ENCODE measurements at places on chromosomes 6 and 20.

GRCh38 chr6:50681213-50681824 lies 32.0 kb upstream of the TFAP2D start:
- DNase-seq = no peak

GRCh38 chr6:112214739-112215269 lies 39.6 kb downstream of the LAMA4 start:
- no peak for DNase-seq

DNA sequence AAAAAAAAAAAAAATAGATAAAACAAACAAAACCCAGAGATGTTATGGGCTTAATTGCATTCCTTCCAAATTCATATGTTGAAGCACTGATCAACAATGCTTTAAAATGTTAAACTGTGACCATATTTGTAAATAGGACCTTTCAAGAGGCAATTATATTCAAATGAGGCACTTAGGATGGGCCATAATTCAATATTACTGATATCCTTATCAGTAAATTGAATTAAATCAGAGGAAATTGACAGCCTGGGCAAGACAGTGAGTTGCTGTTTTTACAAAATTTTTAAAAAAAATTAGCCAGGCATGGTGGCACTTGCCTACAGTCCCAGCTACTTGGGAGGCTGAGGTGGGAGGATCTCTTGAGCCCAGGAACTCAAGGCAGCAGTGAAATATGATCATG lies 364.1 kb downstream of the GJA1 start:
- no peak for DNase-seq

DNA sequence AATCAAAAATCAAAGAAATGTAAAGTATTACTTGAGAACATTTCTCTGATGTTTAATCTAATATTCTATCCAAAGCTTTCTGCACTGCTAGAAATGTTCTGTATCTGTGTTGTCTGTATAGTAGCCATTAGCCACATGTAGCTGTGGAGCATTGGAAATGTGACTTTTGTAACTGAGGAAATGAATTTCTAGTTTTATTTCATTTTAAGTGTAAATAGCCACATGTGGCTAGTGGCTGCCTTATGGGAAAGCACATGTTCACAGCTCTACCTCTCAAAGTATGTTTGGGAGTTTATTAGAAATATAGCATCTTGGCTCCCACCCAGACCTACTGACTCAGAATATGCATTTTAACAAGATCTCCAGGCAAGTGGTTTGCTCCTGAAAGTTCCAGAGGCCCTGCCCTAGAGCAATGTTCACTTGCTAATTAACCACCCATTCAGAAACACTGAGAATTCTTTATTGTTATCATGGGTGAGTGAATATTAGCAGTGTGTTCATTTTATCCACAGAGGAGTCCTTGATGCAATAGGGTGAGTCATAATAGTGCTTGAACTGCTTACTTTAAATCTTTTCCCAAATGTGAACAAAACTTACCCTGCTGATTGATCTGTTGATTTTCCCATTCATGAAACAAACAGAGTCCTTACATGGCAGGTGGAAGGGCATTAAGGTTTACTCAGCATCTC lies 282.7 kb downstream of the PLCB1 start:
- DNase-seq = peak; percentile 45

- DNase-seq = no peak
Measured at GRCh38 chr20:63854069-63854765, 7.1 kb upstream of the ABHD16B start.

DNA sequence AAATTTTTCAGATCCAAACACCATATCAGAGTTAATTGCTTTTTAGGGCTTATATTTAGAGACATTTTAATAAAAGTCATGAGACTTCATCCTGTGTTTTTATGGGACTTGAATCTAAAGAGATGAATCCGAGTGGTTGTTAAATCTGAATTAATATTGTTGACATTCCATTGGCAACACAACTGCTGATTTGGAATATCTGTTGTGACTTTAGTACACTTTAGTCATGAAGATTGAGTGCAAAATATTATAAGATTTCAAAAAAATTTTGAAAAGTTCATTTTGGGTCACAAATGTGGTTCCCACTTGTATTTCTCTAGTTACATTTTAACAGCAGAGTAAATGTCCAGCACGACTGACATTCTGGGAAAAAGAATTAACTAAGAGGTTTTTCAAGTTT lies 442.7 kb upstream of the HSF2 start:
- no peak for DNase-seq

DNA sequence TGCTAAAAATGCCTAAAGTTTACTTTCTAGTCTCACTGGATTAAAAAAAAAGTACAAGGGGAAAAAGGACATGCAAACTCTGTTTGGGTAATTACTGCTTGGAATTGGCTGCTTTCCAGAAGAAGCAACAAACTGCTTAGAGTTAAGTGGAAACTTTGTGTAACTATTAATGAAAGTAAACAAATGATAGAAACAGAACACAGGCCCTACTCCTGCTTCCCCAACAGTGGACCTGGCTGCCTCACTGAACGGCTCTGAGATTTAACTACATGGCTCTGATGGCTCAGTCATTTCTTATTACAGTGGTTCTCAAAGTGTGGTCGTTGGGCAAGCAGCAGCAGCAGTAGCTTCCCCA lies 108.5 kb downstream of the MAN1A1 start:
- peak; percentile 18 for DNase-seq

DNA sequence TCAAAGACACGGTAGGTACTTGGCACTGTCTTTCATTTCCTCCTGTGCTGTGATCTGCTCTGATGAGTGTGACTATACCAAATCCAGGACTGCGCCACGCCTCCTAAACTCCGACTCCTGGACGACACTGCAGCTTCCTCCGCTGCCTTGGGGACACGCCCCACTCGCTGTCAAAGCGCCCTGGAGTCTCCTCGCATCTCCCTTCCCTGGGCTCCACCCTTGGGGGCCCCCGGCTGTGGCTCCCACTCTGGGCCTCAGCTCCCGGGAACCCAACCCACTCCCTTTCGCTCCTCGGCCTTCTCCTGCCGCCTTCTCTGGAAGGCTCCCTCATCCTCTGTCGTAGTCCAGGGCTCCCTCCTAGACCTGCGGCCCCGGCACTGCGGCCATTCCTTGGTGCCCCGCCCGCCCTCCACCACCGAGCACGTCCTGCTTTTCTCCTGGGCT lies 61.2 kb downstream of the RSPH3 start:
- DNase-seq = no peak

DNA sequence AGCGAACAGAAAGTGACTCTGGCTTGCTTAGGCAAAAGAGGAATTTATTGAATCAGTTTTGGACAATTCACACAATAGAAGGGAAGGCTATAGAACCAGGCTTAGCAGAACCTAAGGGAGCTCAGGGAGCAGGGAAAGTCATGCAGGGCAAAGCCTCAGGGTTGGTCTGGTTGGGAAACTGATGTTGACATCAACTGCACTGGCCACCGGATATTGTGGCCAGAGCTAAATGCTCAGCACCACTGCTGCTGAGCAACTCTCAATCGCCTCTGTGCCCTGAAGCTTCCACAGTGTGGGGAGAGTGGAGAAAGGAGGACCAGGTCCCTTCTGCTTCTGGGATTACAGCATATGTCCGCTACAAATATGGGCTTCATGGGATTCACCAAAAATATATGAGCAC lies 93.3 kb upstream of the GCM1 start:
- no peak for DNase-seq

GRCh38 chr6:135522965-135523692 lies 25.6 kb upstream of the AHI1 start:
- DNase-seq = no peak

GRCh38 chr20:52922436-52922835 lies 49.7 kb upstream of the TSHZ2 start:
- DNase-seq = no peak

DNA sequence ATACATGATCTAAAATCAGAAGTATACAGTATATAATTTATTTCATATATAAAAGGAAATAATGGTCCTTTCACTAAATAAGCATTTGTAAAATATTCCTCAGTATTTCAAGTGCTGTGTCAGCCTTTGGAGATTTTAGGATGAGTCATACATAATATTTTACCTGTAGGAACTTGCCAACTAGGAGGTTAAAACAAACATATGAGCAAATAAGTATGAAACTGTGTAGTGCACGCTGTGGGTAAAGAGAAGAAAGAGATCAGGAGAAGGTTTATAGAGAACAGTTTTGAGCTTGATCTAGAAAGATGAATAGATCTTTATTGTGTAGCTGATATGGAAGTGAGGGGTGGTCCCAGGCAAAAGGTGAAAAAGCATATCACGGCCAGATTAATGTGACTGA lies 169.9 kb upstream of the RNF217 start:
- no peak for DNase-seq

- no peak for DNase-seq
Measured at GRCh38 chr6:138211048-138211581, 7.2 kb downstream of the PBOV1 start.

DNA sequence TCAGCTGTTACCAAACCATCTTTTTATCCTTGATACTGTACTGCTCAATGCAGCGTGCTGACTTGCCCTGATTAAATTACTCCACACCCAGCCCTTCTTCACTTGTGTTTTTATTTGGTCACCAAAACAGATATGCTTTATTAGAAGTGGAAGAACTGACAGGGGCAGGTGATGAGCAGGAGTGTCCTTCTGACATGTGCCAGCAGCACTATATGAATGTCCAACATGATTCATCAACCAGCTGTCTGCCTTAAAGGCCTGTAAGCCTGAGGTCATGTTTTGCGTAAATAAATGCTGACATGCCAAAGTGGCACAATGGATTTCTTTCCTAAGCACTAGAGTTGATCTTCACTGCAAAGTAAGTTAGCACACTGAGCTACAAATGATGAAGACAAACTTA lies 15.4 kb downstream of the POPDC3 start:
- DNase-seq = no peak

- DNase-seq = no peak
Measured at GRCh38 chr6:48186746-48187145, 75.7 kb upstream of the PTCHD4 start.

DNA sequence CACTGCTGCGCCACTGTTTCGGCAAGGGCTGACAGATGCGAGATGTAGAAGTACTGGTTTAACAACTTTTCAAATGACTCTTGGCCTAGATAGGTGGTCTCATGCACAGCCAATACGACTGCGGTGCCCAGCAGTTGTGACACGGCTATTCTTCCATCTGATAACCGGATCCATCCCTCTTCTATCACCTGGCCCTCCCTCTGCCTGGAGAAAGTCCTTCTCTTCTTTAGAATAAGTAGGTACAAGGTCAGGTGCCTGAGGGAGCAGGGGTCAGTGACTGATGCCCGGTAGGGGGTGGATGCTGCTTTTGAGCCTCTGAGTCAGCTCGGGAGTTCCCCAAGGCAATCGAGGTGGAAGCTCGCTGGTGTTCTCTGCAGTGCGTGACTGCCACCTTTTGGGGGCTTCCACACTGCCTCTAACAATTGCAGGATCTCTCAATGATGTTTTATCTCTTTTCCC lies 166.8 kb upstream of the GRIK2 start:
- peak; percentile 1 for DNase-seq

- DNase-seq = no peak
Measured at GRCh38 chr6:53481323-53481722, 63.6 kb downstream of the GCLC start.

DNA sequence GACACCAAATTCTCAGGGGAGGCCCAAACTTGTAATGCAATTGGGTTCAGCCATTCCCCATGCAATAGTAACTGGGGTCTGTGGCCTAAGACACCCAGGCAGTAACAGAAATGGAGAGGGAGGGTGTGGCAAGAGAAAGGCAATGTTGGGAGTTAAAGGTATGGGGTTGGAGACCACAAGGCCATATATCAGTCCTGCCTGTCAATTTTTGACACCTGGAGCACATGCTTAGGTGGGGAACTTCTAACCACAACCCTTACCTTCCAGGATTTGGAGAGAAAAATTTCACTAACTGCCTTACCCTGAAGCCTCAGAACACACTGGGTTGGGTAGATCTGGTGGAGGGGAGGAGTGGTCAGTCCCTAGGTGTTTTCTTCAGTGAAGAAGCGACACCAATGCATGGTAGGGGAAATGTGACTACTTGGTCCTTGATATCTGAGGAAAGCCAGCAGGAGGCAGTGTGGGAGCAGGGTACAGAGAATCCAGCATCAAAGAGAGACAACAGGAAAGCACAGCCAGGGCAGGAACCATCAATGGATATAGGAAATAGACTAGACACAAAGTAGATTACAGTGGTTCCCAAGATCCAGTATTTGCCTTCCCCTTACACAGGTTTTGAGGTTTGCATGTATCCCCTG lies 6.8 kb upstream of the USP49 start:
- DNase-seq = no peak

DNA sequence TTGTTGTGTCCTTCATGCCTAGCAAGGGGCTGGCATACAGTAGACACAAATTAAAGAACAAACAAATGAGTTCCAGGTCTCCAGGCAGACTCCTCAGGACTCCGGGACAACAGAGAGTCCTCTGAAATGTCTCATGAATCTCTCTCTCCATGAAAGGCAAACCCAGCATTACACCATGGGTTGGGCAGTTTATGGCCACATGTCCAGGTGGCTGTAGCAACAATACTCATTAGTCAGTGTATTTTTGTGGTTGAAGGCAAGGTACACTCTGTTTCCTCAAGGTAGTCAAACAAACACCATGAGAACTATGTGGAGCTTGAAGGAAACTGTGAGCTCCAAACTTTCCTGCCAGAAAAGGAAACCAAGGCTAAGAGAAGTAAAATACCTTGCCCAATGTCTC lies 62.2 kb downstream of the KCNB1 start:
- no peak for DNase-seq

DNA sequence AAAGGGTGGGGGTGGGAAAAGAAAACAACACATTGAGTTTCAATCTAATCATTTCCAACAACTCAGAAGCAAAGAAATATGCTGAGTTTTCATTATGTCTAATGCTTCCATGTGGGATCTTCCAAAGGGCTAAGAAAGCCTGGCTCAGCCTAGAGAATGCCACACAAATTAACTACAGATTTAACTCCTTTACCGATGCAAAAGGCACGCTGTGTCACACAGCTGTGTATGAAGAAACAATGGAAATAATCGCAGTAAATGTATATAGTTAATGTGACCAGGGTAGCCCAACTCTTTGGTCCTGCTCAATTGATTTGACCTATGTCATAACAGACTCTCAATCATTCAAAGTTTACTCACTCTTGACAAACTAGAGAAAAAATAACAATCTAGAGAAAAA lies 17.8 kb downstream of the B4GALT5 start:
- DNase-seq = no peak

GRCh38 chr20:53652090-53652858 lies 58.6 kb upstream of the ZNF217 start:
- no peak for DNase-seq

- peak; percentile 99 for DNase-seq
Measured at GRCh38 chr20:53773792-53774401, 180.3 kb upstream of the ZNF217 start.

DNA sequence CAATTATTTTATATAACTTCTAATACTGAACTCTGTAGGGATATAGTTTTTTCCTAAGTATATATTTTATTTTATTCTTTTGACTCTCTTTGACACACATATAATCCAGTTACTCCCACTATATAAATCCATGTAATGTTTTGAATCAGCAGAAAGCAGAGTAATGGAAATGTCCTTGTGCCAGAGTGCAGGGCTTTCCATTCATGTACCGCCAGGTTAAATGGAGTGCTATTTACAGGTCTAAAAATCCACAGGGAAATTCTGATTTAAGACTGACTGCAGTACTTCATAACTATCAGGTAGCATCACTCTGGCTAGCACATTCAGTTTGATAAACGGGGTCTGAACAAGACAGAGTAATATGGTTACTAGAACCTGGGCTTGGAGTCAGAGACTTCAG lies 626.8 kb downstream of the COL12A1 start:
- no peak for DNase-seq

GRCh38 chr6:135094403-135094821 lies 39.8 kb upstream of the HBS1L start:
- no peak for DNase-seq

- DNase-seq = no peak
Measured at GRCh38 chr20:38872491-38873049, 53.6 kb upstream of the FAM83D start.

- no peak for DNase-seq
Measured at GRCh38 chr20:19789446-19789845, 31.4 kb downstream of the RIN2 start.

Data from BJ (cell line).